ENCODE measurements at places on chromosomes 2 and 18.

DNA sequence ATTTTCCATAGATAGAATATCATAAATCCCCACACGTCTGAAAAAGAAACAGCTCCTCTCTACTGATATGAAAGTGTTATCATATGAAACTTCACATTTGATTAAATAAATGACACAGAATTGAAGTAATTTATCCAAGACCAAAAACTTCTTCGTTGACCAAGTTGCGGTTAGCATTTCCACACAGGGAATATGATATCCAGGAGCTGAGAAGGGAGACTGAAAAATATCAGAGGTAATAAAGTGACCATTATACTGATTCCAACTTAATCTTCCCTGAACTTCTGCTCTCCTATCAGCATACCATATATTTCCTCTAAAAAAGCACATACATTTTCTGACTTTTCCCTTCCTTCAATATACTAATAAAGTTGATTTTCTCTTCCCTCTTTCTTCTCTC, 356.2 kb upstream of the CHST9 start:
- no peak for DNase-seq

GRCh38 chr2:181235683-181236459, 221.3 kb upstream of the ITGA4 start:
- DNase-seq, result no peak

DNA sequence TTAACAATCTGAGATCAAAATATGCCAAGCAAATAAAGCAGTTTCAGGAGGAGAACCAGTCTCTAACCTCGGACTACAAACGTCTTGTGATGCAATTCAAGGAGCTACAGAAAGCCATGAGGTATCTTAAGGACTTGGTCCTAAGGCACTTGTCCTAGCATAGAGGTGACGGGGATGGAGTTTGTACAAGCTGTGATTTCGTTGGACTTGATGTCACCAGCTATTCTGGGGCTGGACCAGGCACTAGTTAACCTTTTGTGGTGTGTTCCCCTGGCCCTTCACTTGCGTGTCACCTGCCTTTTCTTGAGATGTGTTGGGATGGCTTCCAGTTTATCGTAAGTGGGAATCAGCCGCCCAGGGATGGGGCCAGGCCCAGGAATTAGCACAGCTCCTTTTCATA, 33.7 kb downstream of the OTOF start:
- DNase-seq, result no peak

- no peak for DNase-seq
Observed at GRCh38 chr2:65158557-65158956, 28.7 kb upstream of the RAB1A start.

DNA sequence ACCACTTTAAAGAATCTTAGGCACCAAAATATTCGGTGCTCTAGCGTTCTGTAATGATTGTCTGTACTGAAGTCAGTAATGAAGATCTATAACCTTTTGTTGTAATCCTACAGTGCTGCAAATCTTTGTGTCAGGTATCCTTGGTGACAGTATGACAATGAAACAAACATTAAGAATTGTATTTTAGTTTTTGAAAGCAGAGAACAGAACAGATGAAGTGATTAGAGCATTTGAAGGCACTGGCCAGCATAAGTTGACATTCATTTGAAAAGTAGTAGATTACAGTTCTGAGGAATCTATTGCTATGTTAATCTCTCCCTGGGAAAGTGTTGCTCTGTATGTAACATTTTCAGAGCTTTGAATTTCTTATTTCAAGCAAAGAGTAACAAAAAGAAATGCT, 451.2 kb downstream of the NUP35 start:
- no peak for DNase-seq

DNA sequence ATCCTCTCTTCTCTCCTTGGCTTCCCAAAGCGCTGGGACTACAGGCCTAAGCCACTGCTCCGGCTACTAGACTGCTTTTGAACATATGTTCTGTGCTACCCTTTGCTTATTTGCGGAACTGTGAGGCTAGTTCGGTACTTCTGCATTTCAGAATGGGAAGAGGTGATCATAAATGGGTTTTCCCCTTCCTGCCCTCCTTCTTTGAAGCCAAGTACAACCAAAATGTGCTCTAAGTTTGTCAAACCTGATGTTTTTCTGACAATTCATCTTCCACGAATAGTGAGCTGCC, 1.7 kb upstream of the ESCO1 start:
- no peak for DNase-seq

GRCh38 chr2:217919781-217920351, 82.9 kb downstream of the TNS1 start:
- no peak for DNase-seq

GRCh38 chr2:238669046-238669445, 178.8 kb upstream of the TWIST2 start:
- DNase-seq, result no peak

DNA sequence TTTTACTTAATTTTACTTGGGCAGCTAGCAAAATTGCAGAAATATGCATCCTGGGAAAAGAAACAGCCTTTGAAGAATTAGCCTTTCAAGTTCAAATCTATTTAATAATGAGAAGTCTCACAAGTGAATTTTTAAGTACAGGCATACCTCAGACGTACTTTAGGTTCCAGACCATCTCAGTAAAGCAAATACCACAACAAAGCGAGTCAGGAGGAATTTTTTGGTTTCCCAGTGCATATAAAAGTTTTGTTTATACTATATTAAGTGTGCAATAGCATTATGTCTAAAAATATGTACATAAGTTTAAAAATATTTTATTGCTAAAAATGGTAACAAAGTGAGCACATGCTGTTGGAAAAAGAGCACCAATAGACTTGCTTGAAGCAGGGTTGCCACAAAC, 50.8 kb upstream of the TWSG1 start:
- no peak for DNase-seq

DNA sequence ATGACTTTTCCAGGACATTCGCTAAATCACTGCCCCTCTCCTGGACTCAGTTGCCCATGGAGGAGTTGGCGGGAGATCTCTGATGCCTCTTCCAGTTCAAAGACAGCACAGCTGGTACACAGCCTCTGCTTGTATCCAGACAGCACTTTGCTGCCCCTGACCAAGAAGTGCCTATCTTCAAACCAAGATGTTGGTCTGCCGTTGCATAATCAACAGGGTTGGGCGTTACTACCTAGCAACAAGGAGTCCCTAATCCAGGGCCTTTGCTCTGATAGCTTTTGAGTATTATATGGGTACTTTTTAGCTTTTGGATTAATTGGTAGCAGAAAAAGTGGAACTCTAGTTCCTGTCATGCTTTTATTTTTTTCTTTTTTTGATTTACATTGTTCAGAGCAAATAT, 166.6 kb downstream of the FAM210A start:
- DNase-seq, result no peak
